ENCODE measurements at places on chromosomes 4 and X.

DNA sequence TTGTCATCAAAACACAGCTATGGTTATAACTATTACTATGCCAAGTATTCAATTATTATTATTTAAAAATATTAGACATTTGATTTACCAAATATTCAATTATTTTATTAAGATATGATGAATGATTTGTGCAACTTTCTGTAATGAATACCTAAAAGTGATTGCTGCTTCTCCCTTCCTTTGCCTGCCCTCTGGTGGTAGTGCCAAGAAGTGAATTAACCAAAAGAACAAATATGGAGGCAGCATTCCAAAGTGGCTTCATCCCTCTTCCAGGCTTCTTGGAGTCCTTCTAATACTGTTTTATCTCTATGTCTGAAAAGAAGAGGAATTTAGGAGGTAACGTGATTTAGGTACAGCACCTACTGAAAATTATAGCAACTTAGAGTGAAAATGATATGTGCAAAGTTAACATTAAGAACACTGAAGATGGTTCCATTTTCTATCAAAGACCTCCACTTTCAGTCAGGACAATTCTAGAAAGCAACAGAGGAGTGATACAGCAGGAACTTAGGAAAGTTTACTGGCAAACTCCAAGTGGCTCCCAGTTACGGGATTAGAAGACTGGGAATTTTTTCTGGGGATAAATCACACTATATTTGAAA lies 43.0 kb downstream of the ENPEP start:
- peak; percentile 24 for DNase-seq

DNA sequence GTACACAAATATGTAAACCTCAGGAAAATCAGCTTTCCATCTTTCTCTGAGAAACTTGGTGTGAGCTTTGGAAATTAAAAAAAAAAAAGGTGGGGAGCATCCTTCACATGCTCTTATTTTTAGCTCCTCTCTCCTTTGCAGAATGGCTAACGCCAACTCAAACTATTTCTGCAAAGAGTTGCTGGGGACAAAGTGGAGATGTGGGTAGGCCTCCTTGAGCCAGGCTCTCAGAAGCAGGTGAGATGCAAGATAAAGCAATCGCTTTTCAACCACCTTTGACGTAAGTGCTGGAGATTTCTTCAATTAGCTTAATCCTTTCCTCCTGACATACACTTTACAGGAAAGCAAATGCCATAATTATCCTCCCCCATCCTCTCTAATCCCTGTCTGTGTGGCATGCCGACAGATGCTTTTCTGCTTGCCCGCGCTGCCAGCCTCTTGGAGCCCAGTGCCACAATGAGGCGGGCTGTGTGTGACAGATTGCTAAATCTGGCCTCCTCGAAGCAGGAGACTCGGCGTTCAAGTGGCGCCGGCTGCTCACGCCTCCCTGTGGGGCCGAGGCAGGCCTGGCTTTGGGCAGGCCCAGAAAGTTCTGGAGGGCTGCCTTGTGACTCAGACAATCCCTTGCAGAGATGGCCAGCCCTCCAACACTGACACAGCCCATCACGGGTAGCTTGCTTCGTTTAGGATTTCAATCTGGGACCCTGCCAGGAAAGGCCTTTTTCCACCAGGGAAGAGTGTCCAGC lies 64.9 kb upstream of the SOD3 start:
- peak; percentile 53 for DNase-seq

GRCh38 chr4:174284487-174284886 lies 776 bp downstream of the CEP44 start:
- DNase-seq, result peak; percentile 1

DNA sequence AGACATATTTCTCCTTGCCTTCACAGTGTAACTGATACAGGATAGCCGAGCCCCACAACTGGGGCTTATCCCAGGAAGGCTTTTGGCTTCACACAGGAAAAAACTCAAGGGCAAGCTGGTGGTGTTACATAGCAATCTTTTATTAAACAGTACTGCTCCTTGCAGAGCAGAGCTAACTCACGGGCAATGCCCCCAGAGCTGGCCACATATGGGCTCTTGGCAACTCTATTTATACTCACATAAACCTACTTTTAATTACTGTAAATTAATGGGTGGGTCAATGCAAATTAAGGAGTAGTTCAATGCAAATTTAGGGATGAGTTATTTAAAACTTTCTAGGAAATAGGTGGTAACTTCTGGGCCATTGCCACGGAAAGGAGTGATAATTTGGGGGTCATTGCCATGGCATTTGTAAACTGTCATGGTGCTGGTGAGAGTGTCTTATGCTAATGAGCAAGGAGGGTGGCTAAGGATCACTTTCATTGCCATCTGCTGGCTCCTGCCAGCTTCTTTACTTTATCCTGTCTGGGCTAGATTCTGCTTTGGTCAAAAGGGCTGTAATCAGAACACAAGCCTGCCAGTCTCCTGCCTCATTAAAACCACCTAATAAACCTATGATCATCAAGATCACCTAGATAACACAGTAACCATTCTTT lies 288.8 kb downstream of the CENPC start:
- no peak for DNase-seq

GRCh38 chr4:114866901-114867670 lies 246.3 kb downstream of the NDST4 start:
- no peak for DNase-seq

DNA sequence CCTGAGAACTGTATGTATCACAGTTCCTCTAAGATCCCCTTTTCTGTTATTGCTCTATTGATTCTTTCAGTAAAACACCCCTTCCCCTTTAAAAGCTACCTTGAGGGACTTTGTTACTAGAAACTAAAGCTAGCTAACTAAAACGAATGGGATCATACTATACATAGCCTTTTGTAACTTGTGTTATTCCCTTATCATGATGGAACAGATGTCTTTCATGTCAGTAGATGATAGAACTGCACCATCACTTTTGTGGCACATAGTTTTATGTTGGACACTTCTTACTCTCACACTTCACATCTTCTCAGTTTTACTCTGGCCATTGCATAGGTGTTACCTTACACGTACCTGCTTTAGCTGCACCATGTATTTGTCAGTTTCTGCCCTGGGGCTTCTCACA lies 46.6 kb upstream of the PGRMC2 start:
- no peak for DNase-seq
